Panc1 (cell line): ENCODE measurements at places on chromosomes 1 and 21. TPM values are rescaled to one million over a fixed set of nuclear protein-coding genes. Genes with fewer than 3 reads are reported as not detected.

GRCh38 chr21:46023555-46023954 is 42.0 kb downstream of the COL6A1 start:
- no peak overlapping the region for H3K4me3 ChIP-seq
- H3K27ac ChIP-seq: no peak overlapping the region
- no peak for DNase-seq
- H3K4me1 ChIP-seq: no peaks in the 10 kb centered on the region
- peaks cover 2% of the 10 kb centered on the region; the same call in 1 of the 2 replicates for H3K27me3 ChIP-seq

GRCh38 chr1:207808911-207809555 is 57.2 kb downstream of the CD46 start:
- no peaks in the 10 kb centered on the region for H3K36me3 ChIP-seq
- no peaks in the 10 kb centered on the region for H3K27me3 ChIP-seq
- no peak overlapping the region for H3K27ac ChIP-seq
- H3K4me1 ChIP-seq: no peaks in the 10 kb centered on the region

GRCh38 chr1:55476445-55477015 is 261.4 kb upstream of the USP24 start:
- H3K4me3 ChIP-seq: no peak overlapping the region
- DNase-seq: no peak
- H3K27ac ChIP-seq: no peak overlapping the region
- no peaks in the 10 kb centered on the region; the same call in 1 of the 2 replicates for H3K4me1 ChIP-seq
- no peaks in the 10 kb centered on the region for H3K36me3 ChIP-seq
- H3K27me3 ChIP-seq: no peaks in the 10 kb centered on the region

GRCh38 chr1:17574516-17574915 is 35.0 kb downstream of the ARHGEF10L start:
- no peak for DNase-seq
- H3K27ac ChIP-seq: no peak overlapping the region
- H3K36me3 ChIP-seq: no peaks in the 10 kb centered on the region
- no peaks in the 10 kb centered on the region for H3K4me1 ChIP-seq
- no peaks in the 10 kb centered on the region for H3K27me3 ChIP-seq

DNA sequence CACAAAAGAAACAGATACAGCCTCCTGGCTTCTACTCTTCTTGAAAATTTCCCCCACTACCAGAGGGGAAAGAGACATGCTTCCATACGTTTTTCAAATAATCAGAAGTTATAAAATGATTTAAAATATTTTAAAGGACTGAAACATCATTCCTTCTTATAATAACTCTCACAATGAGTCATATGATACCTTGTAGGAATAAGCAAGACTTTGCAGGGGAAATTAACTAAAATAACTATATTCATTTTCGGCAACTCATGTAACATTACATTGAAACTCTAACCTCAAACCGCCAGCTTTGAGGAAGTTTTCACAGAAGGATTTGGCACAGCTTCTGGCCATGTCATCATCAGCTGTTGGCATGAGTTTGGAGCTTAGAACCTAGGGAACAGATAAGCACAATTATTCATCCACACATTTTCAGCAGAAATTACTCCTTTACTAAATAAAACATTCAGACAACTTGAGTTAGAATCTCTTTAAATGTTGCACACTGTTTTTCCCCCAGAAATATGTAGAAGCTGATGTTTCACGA is 85.9 kb downstream of the USP24 start:
- no peaks in the 10 kb centered on the region for H3K4me1 ChIP-seq
- no peak overlapping the region for H3K27ac ChIP-seq
- no peak for DNase-seq
- peaks cover 68% of the 10 kb centered on the region for H3K36me3 ChIP-seq
- no peak overlapping the region for H3K4me3 ChIP-seq
- H3K27me3 ChIP-seq: no peaks in the 10 kb centered on the region

- no peak overlapping the region for H3K27ac ChIP-seq
- peaks cover 2% of the 10 kb centered on the region for H3K36me3 ChIP-seq
Measured at GRCh38 chr21:41483415-41483814, 24.5 kb downstream of the TMPRSS2 start.

GRCh38 chr1:44030605-44031251 is 534 bp downstream of the SLC6A9 start:
- peak overlapping the region; percentile 78 for H3K4me3 ChIP-seq
- H3K36me3 ChIP-seq: no peaks in the 10 kb centered on the region; the same call in 1 of the 2 replicates
- H3K27me3 ChIP-seq: no peaks in the 10 kb centered on the region

DNA sequence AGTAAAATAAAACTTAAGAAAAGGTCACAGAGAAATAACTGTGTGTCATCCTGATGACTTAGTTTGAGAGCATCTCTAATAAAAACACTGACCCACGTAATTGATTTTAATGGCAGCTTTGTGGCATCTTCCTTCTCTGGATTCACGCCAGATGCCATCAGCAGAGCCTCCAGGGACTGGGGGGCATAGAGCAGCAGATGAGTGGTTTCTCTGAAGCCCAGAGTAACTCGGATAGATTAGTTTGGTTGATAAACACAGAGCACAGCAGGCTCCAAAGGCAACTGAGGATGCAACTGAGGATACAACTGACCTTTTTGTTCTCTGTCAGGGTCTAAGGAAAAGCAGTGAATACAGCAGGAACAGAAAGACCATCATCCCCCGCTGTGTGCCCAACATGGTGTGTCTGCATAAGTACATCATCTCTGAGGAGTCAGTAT is 180.8 kb downstream of the RPS6KC1 start:
- no peaks in the 10 kb centered on the region for H3K27me3 ChIP-seq
- DNase-seq: no peak
- peaks cover 2% of the 10 kb centered on the region; the same call in 1 of the 2 replicates for H3K36me3 ChIP-seq
- no peak overlapping the region for H3K27ac ChIP-seq
- H3K4me1 ChIP-seq: no peaks in the 10 kb centered on the region
- H3K4me3 ChIP-seq: no peak overlapping the region

GRCh38 chr1:16012590-16013219 is 5.1 kb downstream of the HSPB7 start:
- no peaks in the 10 kb centered on the region for H3K36me3 ChIP-seq
- H3K4me1 ChIP-seq: peaks cover 34% of the 10 kb centered on the region
- H3K4me3 ChIP-seq: peak overlapping the region; percentile 37
- no peak overlapping the region for H3K27ac ChIP-seq
- no peaks in the 10 kb centered on the region for H3K27me3 ChIP-seq

DNA sequence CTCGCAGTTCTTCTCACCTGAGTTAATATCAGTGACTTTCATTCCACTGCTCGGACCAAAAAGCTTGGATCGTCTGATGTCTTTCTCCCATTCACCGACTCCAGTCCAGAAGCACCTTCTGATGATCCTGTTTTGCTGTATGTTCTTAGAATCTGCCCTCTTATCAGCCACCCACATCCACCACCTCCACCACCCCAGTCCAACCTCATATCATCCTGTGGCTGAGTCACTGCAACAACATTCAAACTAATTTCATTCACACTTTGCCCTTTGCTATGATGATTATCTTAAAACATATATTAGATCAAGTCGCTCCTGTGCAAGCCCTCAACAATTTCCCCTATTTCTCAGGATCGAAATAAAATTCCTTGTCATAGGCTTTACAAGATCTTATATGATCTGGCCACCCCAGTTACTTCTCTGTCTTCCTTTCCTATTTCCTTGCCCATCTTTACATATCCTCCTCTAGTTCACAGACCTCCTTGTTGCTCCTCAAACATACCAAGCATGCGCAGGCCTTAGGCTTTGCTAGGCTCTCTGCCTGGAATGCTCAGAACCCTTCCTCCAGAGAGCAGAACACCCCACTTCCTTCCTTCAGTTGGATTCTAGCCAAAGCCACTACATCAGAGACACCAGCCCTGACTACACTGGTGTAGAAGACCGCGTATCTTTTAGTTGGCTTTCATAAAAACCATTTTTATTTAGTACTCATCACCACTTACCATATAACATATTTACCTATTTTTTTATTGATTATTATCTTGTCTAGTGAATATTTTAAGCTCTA is 335.7 kb upstream of the GREM2 start:
- H3K4me1 ChIP-seq: no peaks in the 10 kb centered on the region
- no peak overlapping the region for H3K4me3 ChIP-seq
- no peaks in the 10 kb centered on the region for H3K36me3 ChIP-seq
- no peak overlapping the region for H3K27ac ChIP-seq
- H3K27me3 ChIP-seq: no peaks in the 10 kb centered on the region

DNA sequence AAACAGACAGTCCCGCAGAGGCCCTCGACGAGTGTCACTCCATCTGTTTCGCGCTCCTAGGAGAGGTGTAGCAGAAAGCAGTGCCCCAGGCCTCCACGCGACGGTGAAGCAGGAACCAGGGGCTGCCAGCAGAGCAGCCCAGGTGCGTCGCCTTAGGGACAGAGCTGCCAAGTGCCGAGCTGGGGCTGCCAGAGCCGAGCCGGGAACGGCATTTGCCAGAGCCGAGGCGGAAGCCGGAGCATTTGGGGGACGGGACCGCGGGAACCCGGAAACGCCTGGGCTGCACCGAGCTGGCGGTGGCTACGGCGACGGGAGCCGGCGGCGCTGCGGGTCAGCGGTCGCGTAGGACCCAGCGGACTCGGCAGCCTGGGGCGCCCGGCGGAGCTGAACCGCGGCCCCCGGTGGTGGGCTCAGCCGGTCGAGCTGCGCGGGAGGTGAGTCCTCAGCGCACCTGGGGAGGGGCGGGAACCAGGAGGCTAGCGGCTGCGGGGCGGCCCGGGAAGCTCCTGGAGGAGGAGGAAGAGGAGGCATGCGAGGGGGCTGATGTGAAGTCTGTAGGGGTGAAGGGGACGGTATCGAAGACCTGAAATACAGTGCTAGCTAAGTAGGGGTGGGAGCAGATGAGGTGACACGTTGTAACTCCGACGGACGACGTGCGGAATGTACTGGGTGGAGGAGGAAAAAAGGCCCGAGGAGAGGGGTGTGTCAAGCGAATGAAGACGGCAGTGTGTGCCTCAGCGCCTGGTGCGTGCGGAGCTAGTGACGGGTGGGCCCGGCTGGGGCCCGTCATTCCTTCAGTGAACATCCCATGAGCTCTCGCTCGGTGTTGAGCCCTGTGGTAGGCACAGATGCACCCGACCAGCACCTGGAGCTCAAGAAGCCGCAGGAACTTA is at the start of gene SLC35A3:
SLC35A3 (plus strand) TSS at position 268 of the 893 bp plus-strand sequence. CDS start 23,559 bp downstream, outside the sequence.
- H3K36me3 ChIP-seq: peaks cover 2% of the 10 kb centered on the region
- no peaks in the 10 kb centered on the region for H3K27me3 ChIP-seq
- peak within 1 kb of the TSS; percentile 78 for H3K4me3 ChIP-seq
- H3K27ac ChIP-seq: peak within 1 kb of the TSS; percentile 83

DNA sequence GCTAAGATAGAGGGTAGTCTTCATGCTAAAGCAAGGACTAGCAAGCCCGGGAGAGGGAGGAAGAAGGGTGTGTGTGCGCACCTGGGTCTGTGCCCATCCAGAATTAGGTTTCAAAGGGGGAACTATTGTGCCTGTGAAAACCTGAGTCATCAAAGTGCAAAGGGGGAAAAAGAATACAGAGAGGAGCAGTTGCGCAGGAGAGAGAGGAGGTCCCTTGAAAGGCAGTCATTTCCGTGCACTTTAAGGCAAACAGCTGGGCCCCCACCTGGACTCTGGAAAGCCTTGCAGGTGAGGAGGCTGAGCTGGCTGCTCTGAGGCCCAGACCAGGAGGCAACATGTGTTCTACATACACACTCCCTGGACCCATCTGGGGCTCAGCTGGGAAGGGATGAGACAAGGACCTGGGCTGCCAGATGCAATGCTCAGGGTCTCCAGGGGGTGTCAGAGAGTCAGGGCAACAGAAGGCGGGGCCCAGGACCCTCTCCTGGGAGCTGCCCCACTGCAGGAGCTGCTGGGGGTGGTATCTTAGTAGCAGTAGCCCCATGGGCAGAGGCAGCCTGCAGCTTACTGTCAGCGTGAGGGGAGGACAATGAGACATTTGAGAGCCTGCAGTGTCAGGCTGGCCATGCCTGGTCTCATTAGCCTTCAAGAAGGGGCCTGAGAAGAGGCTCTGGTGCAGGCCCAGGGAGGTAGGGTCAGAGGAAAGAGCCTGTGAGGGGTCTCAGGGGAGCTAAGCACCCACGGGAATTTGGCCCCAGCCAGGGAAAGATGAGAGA is 14.3 kb downstream of the PROK1 start:
- no peaks in the 10 kb centered on the region for H3K27me3 ChIP-seq
- no peaks in the 10 kb centered on the region; the same call in 1 of the 2 replicates for H3K4me1 ChIP-seq
- H3K4me3 ChIP-seq: no peak overlapping the region
- H3K36me3 ChIP-seq: no peaks in the 10 kb centered on the region

DNA sequence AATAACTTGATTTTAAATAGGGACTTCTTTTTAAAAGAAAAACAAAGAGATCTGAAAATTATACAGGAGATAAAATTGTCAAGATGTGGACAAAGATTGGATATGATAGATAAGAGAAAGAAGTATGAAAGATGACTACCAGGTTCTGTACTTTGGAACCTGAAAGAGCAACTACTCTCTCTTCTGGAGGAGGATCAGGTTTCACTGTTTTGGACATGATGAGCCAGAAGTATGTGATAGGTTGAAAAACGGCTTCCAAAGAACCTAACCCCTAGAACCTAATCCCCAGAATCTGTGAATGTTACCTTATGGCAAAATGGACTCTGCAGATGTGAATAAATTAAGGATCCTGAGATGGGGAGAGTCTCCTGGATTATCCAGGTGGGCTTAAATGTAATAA is 26.2 kb downstream of the RSBN1 start:
- no peak overlapping the region for H3K27ac ChIP-seq
- no peaks in the 10 kb centered on the region for H3K27me3 ChIP-seq
- no peak overlapping the region for H3K4me3 ChIP-seq
- no peaks in the 10 kb centered on the region for H3K36me3 ChIP-seq
- H3K4me1 ChIP-seq: no peaks in the 10 kb centered on the region

- no peaks in the 10 kb centered on the region for H3K27me3 ChIP-seq
- H3K27ac ChIP-seq: no peak overlapping the region
- no peak for DNase-seq
Measured at GRCh38 chr1:228960705-228961104, 225.4 kb downstream of the RHOU start.

DNA sequence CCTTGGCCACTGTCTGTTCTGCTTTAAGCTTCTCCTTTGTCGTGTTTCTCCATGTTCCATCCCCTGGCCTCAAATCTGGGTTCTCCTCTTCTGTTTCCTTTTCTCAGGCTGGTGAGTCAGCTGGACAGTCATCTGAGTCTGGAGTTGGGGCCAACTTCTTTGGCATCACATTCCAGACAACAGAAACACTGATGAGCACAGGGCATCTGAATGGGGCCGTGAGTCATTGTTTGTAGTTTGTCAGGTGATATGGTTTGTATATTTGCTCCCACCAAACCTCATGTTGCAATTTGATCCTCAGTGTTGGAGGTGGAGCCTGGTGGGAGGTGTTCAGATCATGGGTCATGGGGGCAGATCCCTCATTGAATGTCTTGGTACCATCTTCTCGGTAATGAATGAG is 14.3 kb upstream of the OLIG2 start:
- H3K27me3 ChIP-seq: no peaks in the 10 kb centered on the region; the same call in none of the 2 replicates
- no peak overlapping the region for H3K27ac ChIP-seq
- H3K4me1 ChIP-seq: no peaks in the 10 kb centered on the region

DNA sequence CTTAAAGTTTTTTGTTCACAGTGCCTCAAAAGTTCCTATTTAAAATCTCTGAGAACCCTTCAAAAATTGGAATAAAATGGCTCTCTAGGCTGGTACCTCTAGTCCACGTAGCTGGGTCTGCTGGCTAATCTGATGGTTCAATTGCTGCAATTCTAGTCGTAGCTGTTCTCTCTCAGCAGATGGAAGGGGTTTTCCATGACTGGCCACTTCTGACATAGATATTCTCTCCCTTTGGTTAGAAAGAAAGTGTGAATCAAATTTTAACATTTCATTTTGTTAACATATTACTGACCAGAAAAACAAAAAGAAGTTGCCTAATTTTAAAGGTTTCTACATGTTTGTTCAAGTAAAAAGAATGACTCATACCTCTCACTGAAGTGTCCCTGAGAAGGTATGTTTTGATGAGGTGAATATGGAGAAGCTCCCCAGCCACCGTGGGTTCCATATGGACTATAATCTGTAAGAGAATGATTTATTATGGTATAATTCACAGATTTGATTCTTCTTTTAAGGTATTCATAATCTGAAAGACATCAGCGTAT is 29.3 kb upstream of the SERPINC1 start:
- peaks cover 14% of the 10 kb centered on the region for H3K36me3 ChIP-seq
- H3K27ac ChIP-seq: no peak overlapping the region
- DNase-seq: no peak
- H3K4me1 ChIP-seq: no peaks in the 10 kb centered on the region

TPTE gene
- not detected for total RNA-seq

CCDC181 gene
- 0.39 TPM for total RNA-seq

FHAD1 gene
- 0.23 TPM for total RNA-seq

SLC6A9 gene
- total RNA-seq: 9.2 TPM

RSPO1 gene
- total RNA-seq: 0.18 TPM

OR6N1 gene
- total RNA-seq: not detected
